Sigmoid colon (tissue), 7 donors: ENCODE measurements at places on chromosomes 3 and 15. TPM values are rescaled to one million over a fixed set of nuclear protein-coding genes. Genes with fewer than 3 reads are reported as not detected.

The TMEM207 gene
- total RNA-seq, result not detected

The ZBTB47 gene
- total RNA-seq, result 61.7 TPM

The NR2F2 gene
- total RNA-seq, result 28.8 TPM

The CKMT1A gene
- not detected for total RNA-seq

- no peaks in the 10 kb centered on the region for H3K27me3 ChIP-seq
- H3K4me3 ChIP-seq, result peak overlapping the region; percentile 14
- peak overlapping the region; percentile 81 for H3K27ac ChIP-seq
- no peaks in the 10 kb centered on the region for H3K36me3 ChIP-seq
- H3K4me1 ChIP-seq, result peaks cover 78% of the 10 kb centered on the region
These were observed 31.8 kb downstream of the IQGAP1 start for GRCh38 chr15:90419738-90420406.

- no peaks in the 10 kb centered on the region for H3K27me3 ChIP-seq
- no peaks in the 10 kb centered on the region for H3K4me1 ChIP-seq
- no peak overlapping the region for H3K4me3 ChIP-seq
- H3K36me3 ChIP-seq, result no peaks in the 10 kb centered on the region
- DNase-seq, result no peak
These were observed 43.7 kb downstream of the PARP15 start for GRCh38 chr3:122621112-122621511.

GRCh38 chr3:34807611-34808010 lies 831.7 kb upstream of the ARPP21 start:
- no peak overlapping the region for H3K4me3 ChIP-seq
- H3K27ac ChIP-seq, result no peak overlapping the region
- no peak for DNase-seq
- H3K4me1 ChIP-seq, result no peaks in the 10 kb centered on the region
- no peaks in the 10 kb centered on the region for H3K27me3 ChIP-seq

GRCh38 chr3:96213393-96213792 lies 601.0 kb upstream of the EPHA6 start:
- H3K36me3 ChIP-seq, result no peaks in the 10 kb centered on the region
- no peak overlapping the region for H3K4me3 ChIP-seq
- no peak for DNase-seq
- H3K27ac ChIP-seq, result no peak overlapping the region
- H3K4me1 ChIP-seq, result no peaks in the 10 kb centered on the region
- H3K27me3 ChIP-seq, result no peaks in the 10 kb centered on the region

DNA sequence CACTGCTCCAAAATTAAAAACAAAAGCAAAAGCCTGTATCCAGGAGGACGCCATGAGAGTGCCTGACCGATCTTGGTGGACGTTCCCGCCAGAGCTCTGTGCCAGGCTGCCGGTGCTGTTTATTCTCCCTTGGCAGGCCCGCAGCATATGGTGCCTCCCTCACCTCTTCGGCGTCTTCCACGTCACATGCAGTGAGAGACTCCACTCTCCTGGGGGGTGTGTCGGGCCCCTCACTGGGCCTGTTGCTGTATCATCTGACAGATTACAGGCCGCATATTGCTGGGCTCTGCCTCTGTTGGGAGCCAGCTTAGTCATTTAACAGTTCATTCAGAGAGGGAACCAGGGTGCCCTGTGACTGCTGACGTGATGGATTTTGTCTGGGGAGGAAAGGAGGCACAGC lies 86.4 kb upstream of the ARRDC4 start:
- H3K36me3 ChIP-seq, result no peaks in the 10 kb centered on the region
- H3K4me1 ChIP-seq, result peaks cover 13% of the 10 kb centered on the region
- DNase-seq, result peak; percentile 74
- H3K27me3 ChIP-seq, result no peaks in the 10 kb centered on the region
- H3K4me3 ChIP-seq, result no peak overlapping the region

DNA sequence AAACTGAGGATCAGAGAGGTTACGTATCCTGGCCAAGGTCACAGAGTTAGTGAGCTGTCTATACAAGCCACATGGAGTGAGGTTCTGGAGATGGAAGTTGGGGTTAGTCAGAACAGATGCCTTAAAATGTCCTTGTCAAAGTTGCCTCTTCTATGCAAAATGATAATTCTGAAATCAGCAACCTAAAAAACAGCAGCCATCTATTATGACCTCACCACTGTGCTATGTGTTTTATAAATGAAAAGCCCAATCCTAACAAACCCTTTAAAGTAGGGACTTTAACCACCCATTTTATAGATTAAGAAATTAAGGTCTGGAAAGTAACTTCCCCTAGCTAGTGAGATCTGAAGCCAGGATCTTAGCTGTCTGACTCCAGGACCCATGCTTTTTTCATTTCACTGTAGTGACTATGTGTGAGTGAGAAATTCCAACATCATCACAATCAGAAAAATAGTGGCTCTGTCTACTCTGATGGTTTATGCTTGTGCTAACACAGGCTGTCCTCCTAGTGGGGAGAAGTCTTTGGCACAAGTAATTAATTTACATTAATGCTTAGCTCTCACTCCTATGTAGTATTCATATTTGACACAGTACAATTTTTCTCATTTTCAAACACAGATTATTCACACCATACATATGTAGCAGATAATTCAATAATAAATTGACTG lies 143.6 kb downstream of the ANO10 start:
- no peak for DNase-seq
- H3K36me3 ChIP-seq, result no peaks in the 10 kb centered on the region
- H3K4me3 ChIP-seq, result no peak overlapping the region
- H3K27ac ChIP-seq, result no peak overlapping the region
- no peaks in the 10 kb centered on the region for H3K4me1 ChIP-seq
- H3K27me3 ChIP-seq, result no peaks in the 10 kb centered on the region

- H3K27me3 ChIP-seq, result no peaks in the 10 kb centered on the region
- no peak for DNase-seq
- H3K4me1 ChIP-seq, result no peaks in the 10 kb centered on the region
These were observed 135.2 kb downstream of the ECT2 start for GRCh38 chr3:172885704-172886103.

DNA sequence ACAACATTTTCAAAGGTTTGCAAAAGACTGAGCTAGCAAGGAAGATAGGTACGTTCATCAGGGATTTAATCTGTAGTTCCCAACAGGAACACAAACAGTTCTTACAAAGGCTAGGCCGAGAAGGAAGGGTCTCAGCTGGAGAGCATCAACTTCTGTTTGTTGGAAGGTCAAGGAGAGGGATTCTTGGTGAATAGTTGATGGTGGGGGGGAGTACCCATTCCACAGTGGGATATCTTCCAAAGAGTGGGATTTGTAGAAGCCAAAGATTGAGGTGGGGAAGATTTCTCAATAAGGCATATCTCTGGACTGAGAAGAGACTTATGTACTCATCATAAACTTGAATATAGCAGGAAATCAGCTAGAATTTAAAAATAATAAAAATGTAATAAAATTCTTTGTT lies 231.8 kb downstream of the CHST2 start:
- H3K36me3 ChIP-seq, result no peaks in the 10 kb centered on the region
- no peak overlapping the region for H3K4me3 ChIP-seq
- no peak for DNase-seq
- H3K27me3 ChIP-seq, result no peaks in the 10 kb centered on the region

DNA sequence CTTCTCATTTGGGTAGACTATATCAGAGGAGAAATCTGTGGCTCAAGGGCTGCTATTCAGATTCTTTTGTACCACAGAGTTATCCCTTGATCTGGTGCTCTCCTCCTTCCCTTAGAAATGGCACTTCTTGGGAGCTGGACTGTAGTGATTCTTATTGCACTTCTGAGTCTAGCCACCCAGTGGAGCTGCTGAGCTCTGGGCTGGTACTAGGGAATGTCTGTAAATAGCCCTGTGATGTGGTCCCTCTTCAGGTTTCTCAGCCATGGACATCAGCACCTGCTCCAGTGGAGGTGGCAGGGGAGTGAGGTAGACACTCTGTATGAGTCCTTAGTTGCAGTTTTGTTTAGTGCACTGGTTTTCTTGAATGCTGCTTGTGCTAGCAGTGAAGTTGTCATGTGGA lies 1292.6 kb downstream of the SI start:
- no peaks in the 10 kb centered on the region for H3K4me1 ChIP-seq
- H3K27ac ChIP-seq, result no peak overlapping the region
- DNase-seq, result no peak
- H3K36me3 ChIP-seq, result no peaks in the 10 kb centered on the region
- H3K27me3 ChIP-seq, result no peaks in the 10 kb centered on the region

- no peak overlapping the region for H3K4me3 ChIP-seq
- DNase-seq, result no peak
- H3K4me1 ChIP-seq, result no peaks in the 10 kb centered on the region
- H3K27me3 ChIP-seq, result no peaks in the 10 kb centered on the region
- peak overlapping the region; percentile 73 for H3K27ac ChIP-seq
These were observed 2.1 kb downstream of the TNFAIP8L3 start for GRCh38 chr15:51092480-51093040.
